Activated T-cell treated with anti-CD3 and anti-CD28 coated beads for 1 hour (primary cell): ENCODE measurements at places on chromosomes 2 and 18.

DNA sequence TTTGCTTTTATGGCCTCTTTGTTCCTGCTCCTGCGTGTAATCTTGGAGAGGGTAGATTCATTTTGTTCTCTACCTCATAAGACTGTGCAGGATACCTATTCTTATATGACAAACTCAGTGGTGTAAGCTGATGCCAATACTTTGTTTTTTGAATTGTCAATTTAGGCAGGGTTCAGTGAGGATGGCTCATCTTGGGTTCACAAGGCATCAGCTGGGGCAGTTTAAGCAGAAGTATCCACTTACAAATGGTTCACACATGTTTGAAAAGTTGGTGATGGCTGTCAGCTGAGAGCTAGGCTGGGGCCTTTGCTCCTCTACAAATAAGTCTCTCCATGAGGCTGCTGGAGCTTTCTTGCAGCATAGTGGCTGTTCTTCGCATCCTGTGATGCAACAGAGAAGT lies 920.6 kb upstream of the PIK3C3 start:
- no peak for DNase-seq

DNA sequence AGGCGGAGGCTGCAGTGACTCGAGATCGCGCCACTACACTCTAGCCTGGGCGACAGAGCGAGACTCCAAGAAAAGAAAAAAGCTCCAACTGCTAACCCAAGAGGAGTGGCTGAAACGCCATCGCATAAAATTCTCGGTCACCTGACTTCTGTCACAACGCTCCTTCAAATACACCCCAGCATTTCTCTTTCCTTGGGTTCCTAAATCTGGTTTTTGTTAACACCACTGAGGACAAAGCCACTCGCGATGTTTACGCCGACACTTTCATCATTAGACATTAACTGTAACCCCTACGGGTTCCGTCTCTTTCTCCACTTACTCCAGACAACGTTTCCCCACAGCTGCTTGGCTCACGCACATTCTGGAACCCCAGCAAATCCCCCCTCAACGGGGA lies 679 bp downstream of the CLK1 start:
- no peak for DNase-seq

GRCh38 chr2:182220335-182220734 lies 206.5 kb downstream of the PDE1A start:
- DNase-seq = no peak

DNA sequence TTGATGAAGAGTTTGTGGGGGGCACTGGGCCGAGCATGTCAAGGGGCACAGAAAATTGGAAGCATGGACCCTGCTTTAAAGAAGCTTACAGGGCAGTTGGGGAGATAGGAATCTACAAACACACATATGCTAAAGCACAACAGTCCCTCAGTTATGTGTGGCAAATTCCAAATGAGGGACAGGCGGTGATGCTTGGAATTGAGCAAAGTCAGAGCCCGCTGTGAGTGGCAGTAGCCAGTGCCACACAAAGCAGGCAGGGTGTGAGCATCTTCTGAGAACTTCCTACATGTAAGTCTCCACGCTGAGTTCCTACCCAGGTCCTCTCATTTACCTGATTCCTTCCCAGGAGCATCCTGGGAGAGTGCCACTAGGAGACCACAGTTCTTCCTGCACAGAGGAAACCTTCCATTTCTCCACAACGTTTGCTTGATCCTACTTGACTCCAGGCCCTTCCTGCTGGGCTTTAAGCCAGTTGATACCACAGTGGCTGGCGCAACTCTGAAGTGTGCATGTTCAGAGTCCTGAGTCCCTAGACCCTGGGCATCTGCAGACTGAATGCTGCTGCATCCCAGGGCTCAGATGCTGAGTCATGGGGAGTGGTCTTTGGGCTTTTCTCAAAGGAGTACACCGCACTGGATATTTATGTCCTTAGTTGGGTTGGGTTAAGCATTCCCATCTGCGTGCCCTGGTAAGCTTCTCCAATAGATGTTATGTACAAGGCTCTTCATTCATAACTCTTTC lies 287.3 kb upstream of the REV1 start:
- DNase-seq = no peak

GRCh38 chr2:231640641-231641111 lies 48.0 kb downstream of the TEX44 start:
- no peak for DNase-seq

DNA sequence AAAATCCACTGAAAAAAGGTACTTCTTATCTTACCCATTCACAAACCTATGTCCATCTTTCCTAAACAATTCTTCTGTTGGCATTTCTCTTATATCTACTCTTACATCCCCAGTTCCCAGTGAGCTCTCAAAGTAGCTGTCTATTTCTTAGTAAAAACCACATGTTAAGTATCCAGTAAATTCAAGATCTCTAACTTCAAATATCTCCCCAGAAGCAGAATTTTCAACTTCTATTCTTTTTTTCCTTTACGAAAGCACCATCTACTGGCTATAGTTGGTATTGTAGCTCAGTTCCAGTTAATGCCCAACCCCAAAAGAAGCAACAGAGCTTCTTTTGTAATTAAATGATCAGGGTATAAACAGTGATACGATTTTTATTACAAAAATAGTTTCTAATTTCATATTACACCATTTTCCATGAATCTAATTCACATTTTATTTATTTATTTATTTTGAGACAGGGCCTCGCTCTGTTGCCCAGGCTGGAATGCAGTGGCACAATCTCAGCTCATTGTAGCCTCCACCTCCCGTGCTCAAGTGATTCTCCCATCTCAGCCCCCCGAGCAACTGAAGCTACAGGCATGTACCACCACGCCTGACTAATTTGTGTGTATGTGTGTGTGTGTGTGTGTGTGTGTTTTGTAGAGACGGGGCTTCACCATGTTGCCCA lies 28.5 kb downstream of the HRH4 start:
- no peak for DNase-seq

GRCh38 chr18:75160364-75160763 lies 48.6 kb downstream of the PTGR3 start:
- DNase-seq = no peak

- DNase-seq = no peak
Measured at GRCh38 chr2:226077031-226077430, 677.5 kb downstream of the NYAP2 start.

GRCh38 chr2:2839782-2840531 lies 508.9 kb upstream of the MYT1L start:
- no peak for DNase-seq

DNA sequence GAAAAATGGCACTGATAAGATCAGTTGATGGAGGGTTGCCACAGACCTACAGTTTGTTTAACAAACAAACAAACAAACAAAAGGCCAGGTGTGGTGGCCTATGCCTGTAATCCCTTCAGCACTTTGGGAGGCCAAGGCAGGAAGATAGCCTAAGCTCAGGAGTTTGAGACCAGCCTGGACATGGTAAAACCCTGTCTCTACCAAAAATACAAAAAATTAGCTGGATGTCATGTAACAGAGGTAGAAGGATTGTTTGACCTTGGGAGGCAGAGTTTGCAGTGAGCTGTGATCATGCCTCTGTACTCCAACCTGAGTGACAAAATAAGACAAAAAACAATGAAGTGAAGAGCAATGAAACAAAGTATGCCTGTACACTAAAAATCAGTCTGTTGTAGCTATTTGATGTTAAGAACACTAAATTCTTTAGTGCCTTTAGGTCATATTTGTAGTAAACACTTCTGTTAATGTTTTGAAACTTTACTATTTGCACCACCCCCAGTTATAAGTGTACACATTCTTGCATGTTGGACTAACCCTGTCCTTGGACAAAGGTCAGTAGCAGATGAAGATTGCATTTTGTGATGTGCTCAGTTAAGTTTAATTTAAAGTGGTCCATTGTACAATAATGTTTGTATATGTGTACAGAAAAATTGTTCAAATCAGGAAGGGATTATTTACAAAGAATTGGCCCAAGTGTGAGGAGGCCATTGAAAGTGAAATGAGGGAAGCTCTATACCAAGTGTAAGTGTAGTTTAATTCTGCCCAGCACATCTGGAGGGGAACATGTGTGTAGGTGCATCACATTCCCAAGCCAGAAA lies 73.9 kb downstream of the KYNU start:
- DNase-seq = no peak

GRCh38 chr2:121298476-121298875 lies 13.5 kb upstream of the TFCP2L1 start:
- DNase-seq = no peak

- no peak for DNase-seq
Measured at GRCh38 chr2:215374002-215374401, 61.9 kb downstream of the FN1 start.

GRCh38 chr2:96143848-96144480 lies 1.3 kb downstream of the DUSP2 start:
- DNase-seq = peak; percentile 42

- no peak for DNase-seq
Measured at GRCh38 chr18:65968239-65969004, 217.6 kb downstream of the CDH7 start.

DNA sequence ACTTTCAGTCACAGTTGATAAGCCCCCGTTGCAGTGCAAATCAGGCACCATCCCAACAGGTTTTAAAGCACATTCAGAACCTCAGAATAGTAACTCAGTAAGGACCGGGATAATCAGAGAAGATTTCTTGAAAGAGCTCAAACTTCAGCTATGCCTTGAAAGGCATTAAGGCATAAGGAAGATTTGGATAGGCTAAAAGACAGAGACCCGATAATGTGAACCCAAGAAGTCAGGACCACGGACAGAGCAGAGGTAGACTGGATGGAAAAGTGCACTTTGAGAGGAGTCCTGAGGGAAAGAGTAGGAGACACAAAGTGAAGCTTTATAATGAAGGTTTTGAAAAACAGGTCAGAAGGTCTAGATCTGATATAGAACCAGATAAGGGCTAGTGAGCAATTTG lies 36.9 kb upstream of the KLF7 start:
- DNase-seq = no peak

DNA sequence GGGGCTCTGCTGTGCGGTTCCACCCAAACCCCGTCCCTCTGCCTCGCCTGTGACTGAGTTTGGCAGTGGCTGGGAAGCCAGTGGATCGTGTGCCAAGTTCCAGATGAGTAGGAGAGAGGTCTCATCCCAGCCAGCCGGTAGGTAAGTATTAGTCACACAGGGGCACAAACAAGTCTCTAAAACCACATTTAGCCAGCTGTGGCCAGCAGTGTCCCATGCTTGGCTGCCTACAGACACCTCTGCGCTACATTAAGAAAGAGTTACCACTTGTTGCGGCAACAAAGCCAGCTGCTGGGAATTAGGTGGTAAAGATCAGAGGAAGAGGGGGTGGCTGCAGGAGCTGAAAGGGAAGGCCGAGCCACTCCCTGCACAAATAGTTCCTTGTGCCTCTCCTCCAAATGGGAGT lies 81.2 kb downstream of the GATA6 start:
- no peak for DNase-seq

DNA sequence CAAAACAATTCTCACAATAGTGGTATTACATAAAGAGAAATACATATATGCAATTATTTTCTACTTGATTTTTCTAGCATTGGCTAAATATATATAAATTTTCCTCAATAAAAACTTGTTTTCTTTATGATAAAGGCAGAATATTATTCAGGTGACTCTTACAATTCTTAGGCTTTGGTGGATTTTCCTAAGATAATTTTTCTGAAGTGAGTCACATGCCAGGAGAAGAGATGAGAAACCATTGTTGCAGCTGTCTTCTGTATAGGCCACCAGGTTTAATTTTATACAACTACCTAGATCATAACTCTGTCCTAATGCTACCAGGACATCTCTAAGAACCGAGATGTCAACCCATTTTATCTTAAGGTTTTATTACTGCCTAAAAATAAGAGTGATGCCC lies 552.4 kb upstream of the CDH2 start:
- DNase-seq = no peak

DNA sequence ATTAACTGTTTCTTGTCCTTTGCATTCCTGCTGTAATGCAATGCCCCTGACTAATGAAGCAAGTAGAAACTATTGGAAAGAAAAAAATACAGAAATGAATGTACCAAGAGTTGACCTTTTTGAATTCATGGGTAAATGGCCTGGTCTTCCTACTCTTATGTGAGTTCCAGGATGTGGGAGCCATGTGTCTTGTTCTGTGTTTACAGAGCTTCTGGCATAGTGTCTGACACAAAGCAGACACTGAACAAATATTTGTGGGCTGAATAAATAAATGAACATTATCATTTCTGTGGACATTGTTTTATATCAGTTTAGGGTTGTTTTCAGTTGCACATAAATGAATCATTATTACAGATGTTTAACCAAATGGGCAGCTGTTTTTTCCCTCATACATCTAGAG lies 155.5 kb downstream of the CD8B2 start:
- DNase-seq = no peak

DNA sequence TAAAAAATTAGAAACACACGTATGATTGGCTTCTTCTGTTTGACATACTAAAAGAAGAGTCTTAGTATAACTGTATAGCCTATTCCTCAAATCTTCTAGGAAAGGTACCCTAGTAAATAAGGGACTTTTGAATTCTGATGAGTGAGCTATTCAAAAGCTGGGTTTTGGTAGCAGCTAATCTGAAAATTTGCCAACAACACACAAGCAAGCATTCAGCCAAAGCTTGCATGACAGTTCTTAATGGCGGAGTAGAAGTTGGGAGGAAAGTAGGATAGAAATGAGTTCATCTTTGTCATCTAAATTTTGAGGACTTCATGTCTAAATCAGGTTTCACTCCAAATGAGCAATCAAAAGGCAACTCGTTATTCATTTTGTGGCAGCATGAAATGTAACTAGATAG lies 813.0 kb downstream of the MBD2 start:
- no peak for DNase-seq

GRCh38 chr18:2967820-2968219 lies 45.1 kb downstream of the LPIN2 start:
- DNase-seq = no peak

- no peak for DNase-seq
Measured at GRCh38 chr2:116718451-116718850, 1096.0 kb upstream of the DDX18 start.

GRCh38 chr2:203799908-203800307 lies 67.7 kb upstream of the CTLA4 start:
- DNase-seq = no peak

DNA sequence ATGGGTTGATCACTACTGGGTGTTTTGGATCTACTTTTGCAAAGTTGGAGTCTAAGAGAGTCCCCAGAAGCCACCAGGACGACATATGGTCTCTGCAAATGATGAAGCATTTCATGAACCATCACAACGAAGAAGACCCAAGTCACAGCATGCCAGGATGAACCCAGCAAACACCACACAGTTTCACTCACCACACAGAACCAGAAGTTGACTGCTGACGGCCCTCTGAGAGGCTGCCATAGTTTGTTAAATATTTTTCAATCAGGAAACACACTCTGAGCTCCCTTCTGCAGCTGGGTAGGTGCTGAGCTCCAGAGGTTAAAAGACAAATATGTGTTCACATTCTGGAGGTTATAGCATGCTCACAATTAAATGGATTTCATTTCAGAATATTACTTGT lies 271.4 kb downstream of the DCDC2C start:
- no peak for DNase-seq

- DNase-seq = no peak
Measured at GRCh38 chr18:36128530-36128870, 640 bp downstream of the SLC39A6 start.

- no peak for DNase-seq
Measured at GRCh38 chr2:127429291-127429690, 11.1 kb downstream of the PROC start.

DNA sequence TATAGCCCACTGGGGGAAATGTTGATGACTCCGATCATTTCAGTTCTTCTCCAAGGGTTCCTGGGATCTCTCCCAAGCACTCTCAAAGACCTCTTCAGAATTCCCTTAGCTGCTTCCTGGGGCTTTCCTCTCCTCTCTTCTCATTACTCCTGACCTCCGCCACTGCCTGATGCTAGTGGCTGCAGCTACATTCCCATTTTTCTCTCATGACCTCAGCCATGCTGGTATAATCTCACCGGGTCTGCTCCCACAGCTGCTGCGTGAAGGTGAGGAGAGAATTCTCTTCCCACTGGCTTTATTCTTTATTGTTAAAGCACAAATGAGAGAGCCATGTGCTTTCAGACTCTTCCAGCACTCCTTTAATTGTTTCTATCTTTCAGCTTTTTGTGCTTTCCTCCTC lies 312.0 kb upstream of the ETAA1 start:
- no peak for DNase-seq
